Naive B cell (primary cell): ENCODE measurements at places on chromosomes 7 and 10.

DNA sequence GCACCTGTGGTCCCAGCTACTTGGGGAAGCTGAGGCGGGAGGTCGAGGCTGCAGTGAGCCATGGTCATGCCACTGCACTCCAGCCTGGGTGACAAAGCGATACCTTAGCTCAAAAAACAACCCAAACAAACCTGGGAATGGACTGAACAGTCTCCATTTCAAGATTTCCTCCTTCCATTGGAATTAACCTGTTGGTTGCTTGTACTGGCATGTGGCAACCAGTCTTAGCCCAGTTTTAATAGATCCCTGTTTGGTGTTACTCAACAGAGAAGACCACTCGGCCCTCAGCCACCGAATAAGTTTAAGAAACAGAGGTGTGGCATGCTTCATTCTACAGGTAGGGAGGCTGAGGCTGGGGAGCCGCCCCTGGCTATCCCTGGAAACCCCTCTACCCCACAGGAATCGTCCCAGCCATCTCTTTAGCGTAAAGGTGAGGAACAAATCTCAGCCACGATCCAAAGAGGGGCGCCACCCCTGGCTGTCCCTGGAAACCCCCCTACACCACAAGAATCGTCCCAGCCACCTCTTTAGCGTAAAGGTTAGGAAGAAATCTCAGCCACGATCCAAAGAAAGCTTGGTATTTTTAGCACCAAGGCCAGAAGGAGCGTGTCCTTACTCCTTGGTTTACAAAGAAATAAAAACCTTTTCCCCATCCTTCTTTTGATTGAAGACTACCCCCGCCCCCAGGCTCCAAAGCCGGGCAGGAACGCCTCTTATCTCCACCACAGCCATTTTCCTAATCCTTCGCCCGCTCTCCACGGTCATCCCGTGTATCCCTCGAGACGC, 861 bp upstream of the TSPAN14 start:
- DNase-seq, result no peak

DNA sequence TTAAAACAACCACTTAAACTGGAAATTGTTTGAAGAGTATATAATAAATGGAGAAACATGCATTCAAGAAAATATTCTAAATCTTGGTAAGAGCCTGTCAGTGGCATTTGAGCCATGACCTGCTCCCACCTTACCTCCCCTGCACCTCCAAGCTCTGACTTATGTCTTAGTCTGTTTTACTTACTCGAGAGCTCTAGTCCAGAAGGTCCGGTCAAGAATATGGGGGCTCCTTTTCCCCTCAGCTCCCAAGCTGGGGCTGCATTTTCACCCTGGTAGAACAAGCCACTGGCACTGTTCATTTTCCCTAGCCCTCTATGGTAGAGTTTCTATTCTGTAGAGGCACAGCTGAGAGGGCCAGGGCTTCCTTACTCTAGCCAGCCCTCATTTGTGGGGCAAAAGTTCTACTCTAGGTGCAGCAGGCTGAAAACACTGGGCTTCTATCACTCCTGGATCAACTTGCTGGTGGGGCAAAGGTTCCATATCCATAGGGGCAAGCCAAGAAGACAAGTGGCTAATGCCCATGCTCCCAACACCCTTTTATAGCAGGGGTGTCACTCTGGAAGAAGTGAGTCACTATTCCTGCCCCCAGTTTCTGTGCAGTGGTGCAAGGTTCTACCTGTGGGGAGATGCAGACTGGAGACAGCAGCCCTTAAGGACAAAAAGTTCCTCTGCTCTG, 40.6 kb downstream of the ZNF438 start:
- no peak for DNase-seq

- no peak for DNase-seq
These were observed 10.1 kb downstream of the DENND10 start for GRCh38 chr10:119113751-119114732.

GRCh38 chr10:7492660-7493046, 81.8 kb upstream of the SFMBT2 start:
- DNase-seq, result no peak

- no peak for DNase-seq
These were observed 201.4 kb downstream of the PTEN start for GRCh38 chr10:88064608-88065382.

DNA sequence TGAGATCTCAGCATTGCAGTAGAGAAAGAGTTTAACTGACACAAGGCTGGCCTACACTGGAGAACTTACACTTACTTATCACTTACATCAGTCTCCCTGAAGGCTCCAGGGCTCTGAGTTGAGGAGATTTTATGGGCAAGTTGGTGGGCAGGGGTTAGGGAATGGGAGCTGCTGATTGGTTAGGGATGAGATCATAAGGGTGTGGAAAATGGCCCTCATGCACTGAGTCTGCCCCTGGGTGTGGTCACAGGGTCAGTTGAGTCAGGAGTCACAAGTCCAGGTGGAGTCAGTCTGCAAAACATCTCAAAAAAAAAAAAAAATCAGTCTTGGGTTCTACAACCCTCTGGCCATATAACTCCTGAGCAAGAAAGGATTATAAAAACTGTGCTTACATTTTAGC, 60.5 kb downstream of the PPP1R17 start:
- no peak for DNase-seq

DNA sequence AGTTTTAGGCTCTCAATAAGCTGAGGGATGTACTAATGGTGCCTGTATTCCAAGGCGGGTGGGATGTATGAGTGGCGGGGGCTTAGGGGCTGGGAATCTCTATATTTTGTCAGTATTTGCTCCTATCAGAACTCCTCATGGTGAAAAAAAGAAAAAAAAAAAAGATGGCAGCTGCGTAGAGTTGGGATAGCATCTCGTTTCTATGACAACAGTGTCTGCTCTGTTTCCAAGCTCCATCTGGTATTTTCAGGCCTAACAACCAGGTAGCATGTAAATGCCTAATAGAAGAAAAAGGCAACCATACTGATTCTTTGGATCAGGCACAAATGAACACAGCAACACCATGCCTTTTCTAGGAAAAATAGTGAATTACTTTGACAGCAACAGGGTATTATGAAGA, 11.7 kb upstream of the CCDC172 start:
- no peak for DNase-seq

GRCh38 chr7:92359801-92360200, 87.5 kb upstream of the GATAD1 start:
- no peak for DNase-seq

DNA sequence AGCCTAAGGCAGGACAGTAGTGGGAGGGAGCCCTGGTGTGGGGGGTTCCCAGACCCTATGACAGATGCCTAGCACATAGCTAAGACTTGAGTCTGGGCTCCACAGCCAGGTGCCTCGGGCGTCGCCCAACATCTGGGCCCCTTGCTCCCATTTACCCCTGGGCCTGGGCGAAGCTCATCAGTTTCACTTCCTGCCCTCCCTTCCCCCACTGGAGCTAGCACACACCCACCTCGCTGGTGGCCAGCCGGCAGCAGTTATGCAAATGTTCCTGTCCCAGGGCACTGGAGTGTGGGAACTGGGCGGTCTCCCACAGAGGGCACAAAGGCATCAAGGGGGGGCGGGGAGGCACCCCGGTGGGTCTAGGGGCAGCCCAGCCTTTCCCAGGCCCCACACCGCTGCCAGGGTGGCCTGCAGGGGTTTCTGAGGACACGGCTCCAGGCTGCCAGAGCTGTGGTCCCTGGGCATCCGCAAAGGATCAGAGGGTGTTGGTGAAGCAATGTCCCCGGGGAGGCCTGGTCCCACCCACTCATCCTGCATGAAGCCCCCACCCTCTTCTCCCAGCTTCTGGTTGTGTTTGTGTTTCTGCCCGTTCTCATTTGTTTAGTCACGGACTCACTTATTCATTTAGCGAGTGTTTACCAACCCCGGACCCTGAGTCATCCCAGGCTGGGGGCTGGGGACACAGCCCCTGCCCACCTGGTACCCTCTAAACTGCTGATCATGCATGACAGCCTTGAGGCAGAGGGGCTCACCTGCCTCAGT, 20.4 kb downstream of the SH2B2 start:
- peak; percentile 90 for DNase-seq

DNA sequence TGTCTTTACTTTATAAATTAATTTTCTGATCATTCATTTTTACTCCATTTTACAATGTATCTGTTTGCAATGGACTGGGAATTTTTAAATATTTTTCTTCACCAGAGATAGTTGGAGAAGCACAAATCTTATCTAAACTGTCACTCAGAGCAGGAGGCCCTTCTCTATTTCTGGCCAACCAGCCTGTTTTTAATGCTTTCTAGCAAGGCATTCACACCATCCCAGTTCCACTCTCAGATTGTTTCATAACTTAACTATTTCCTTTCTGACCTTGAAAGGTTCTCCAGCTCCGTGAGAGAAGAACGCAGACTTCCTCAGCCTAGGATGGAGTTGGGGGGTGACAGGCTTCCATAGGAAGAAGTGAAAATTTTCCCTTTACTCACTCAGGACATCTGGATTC, 155.8 kb downstream of the SKIDA1 start:
- DNase-seq, result no peak

GRCh38 chr10:78566284-78567111, 502.3 kb upstream of the ZMIZ1 start:
- no peak for DNase-seq

DNA sequence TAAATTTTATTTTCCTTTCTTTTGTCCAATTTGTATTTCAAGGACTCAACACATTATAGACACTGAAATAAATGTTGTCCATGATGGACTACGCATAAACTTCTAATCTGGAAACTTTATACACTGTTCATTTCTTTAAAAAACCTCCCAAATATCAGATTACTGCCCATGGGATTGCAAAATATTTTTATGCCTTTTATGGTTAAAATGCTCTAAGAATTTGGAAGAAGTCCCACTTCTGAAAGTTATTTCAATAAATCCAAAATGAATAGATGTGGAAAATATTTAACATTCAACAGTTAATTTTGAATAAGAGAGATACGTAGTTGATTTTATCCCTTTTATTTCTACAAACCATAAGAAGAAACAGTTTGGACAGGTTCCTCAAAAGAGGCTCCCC, 46.1 kb downstream of the CABCOCO1 start:
- DNase-seq, result no peak

DNA sequence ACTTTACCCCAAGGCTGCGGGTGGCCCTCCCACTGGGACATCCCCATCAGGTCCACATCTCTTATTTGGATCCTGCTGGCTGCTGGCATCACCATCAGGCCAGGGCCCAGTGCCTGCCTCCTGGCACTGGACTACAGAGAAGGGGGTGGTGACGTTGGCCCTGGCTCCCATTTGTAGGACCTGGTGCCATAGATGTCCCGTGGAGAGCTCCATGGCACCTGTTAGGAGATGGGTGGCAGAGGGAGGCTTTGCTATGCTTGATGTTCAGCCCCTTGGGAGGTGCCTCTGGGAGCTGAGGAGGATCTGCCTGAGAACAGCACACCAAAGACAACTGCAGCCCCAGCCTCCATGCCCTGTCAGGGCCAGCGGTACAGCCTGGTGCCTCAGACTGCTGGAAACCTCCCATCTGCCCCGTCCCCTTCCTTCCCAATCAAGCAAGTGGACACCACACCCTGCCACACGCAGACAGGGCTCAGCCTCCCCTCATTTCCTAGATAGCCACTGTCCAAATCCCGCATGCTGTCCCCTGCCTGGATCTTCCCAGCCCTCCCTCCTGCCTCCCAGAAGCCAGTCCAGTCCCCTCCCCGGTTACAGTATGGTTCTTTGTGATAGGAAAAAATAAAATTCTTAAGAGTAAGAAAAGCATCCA, 230.0 kb upstream of the GRB10 start:
- no peak for DNase-seq

DNA sequence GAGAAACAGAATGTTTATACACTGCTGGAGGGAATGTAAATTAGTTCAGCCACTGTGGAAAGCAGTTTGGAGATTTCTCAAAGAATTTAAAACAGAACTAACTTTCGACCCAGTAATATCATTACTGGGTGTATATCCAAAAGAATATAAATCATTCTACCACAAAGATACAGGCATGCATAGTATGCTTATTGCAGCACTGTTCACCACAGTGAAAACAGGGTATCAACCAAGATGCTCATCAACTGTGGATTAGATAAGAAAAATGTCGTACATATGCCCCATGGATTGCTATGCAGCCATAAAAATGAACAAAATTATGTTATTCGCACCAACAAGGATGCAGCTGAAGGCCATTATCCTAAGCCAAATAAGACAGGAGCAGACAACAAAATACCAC, 343.1 kb upstream of the KCND2 start:
- no peak for DNase-seq

DNA sequence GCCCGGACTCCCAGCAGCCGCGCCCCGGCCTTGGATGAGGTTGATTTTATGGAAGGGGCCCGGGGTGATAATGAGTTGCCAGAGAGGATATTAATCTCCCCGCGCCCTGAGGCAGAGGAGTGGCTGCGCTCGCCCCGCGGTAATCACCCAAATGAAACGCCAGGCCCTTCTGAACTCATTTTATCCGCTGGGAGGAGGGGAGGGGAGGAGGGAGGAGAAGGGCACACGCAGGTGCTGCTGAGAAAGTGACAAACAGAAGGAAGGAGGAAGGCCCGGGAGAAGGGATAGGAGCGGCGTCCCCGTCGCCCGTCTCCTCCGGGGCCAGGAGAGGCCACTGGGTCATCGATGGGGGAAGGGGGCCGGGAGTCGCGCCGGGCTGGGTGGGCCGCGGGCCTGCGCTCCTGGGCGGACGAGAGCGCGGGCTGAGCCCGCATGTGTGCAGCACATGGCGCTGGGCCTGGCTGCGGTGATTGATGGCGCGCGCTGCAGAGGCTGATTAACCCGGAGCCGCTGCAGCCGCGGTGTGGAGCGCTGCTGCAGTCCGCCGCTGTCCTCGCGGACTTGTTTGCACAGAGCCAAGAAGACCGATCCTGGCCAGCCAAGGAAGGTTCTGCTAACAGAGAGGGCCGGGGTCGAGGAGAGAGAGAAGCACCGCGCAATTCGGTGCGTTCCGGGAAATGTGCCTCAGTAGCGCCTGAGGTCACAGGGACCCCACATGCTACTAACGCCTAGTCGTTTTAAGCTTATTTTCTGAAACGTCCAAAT, 6.5 kb downstream of the MNX1 start:
- no peak for DNase-seq

- no peak for DNase-seq
These were observed 86.5 kb downstream of the DNAJB6 start for GRCh38 chr7:157423348-157423747.

GRCh38 chr7:148553979-148554378, 36.6 kb upstream of the C7orf33 start:
- DNase-seq, result no peak

DNA sequence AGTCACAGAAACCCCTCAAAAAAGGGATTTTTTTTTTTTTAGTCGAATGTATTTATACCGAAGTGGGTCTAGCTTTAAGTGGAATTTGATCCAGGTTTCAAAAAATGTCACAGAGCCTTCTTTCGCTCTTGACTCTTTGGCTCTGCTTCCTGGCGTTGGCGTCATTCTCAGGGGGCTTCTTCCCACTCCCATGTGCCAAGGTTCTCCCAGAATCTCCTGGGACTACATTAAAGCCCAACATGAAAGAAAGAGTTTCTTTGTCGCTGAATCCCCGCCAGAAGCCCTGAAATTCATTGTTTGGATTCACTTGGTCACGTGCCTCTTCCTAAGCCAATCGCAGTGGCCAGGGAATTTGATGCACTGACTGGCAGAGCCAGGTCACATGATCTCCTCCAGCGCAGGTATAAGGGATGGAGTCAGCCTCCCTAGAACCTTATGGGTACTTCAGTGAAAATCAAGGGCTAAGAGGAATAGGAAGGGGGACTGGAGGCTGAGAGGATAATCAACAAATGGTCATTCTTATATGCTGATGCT, 101.2 kb downstream of the RPS24 start:
- DNase-seq, result no peak
